AG04449 (cell line): ENCODE measurements at places on chromosomes 4 and X.

- no peak for DNase-seq
Observed at GRCh38 chr4:67877086-67877485, 6.7 kb downstream of the TMPRSS11D start.

GRCh38 chr4:30763321-30763727 is 43.2 kb downstream of the PCDH7 start:
- peak; percentile 16 for DNase-seq

DNA sequence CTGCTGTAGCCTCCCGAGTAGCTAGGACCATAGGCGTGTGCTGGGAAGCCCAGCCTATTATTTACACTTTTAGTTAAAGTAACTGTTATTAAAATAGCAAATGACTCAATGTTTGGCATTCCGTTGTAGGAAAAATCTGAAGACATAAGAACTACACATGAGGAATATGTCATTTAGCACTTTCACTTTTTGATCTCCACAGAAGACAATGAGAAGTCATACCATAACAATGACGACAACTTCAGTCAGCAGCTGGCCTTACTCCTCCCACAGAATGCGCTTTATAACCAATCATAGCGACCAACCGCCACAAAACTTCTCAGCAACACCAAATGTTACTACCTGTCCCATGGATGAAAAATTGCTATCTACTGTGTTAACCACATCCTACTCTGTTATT is 6.7 kb downstream of the GPR34 start:
- DNase-seq: no peak

- DNase-seq: no peak
Observed at GRCh38 chr4:173415092-173415491, 16.2 kb upstream of the SCRG1 start.

DNA sequence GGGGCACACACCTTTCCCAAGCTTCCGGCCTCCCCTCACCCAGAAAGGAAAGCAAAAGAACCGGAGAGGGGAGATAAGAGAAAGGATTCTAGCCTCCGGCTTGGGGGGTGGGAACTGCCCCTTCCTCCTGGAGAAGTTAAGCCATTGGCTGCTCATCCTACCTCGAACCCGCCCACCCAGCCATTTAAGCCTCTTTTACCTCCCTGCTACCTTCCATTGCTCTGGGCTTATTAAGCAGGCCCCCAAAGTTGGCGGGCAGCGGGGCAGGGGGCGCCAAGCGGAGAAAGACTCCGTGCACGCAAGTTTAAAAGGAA is 2.3 kb downstream of the MAML3 start:
- DNase-seq: no peak

- DNase-seq: peak; percentile 4
Observed at GRCh38 chr4:72701987-72702819, 133.2 kb upstream of the ADAMTS3 start.

DNA sequence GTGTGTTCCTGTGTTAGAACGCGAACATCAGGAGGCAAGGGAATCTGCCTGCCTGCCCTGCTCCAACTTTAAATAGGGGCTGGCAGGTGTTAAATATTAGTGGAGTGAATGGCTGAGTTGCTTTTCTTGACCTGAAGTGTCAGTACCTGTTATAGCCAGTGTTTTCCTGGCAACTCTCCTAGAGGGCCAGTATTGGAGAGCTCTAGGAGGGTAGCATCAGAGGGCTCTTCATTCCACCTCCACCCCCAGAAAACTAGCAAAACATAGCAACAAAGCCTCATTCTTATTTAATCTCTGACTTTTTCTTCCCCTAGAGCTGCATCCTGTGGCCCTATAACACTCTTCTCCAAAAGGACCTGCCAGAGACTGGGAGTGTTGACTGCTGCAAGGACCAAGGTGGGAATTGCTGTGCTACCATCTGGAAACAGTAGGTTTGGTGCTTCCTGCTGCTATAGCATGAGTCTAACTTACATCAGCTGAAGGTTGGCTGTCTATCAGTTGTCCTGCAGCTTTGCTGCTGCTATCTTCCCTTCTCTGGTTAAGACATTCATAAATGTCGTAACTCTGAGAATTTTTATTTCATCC is 33.5 kb downstream of the SGMS2 start:
- DNase-seq: no peak

GRCh38 chrX:1554469-1555210 is 17.7 kb upstream of the P2RY8 start:
- no peak for DNase-seq

- DNase-seq: no peak
Observed at GRCh38 chr4:31237233-31237632, 517.1 kb downstream of the PCDH7 start.

DNA sequence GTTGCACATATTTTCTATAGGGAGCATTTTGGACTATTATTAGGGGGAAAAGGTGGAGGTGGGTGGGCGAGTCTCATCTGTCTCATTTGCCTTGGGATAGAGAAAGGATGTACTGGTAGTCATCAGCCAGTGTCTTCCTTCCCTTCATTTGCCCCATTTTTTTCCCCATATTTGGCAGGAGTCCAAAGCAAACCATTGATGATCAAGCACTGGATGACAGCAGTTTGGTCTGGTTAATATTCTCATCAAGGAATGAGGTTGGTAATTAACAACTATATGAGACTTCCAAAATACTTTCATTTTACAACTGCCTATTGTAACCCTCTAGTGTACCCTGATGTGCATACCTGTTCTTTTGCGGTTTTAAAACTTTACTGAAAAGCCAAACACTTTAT is 22.6 kb upstream of the IGFBP7 start:
- DNase-seq: no peak

DNA sequence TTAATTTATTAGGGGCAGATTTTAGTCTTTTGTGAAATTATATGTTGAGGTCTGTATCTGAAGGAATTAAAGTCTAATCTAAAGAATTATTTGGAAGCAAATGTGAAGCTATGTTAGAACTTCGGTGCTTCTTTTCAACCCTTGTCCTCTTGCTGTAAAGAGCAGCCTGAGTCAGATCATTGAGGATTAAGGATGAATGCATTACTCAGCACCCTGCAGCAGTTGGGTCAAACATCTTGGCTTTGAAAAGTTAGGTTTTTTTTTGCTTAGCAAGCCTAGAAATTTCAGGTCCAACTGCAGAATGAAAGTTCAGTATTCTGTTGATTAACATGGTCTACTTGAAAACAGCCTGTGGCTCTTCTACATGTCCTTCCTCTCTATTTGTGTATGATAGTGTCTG is 57.6 kb downstream of the SLC4A4 start:
- no peak for DNase-seq

GRCh38 chr4:73213916-73214653 is 44.5 kb downstream of the ANKRD17 start:
- DNase-seq: no peak

GRCh38 chrX:71492231-71493065 is 40.5 kb upstream of the OGT start:
- DNase-seq: no peak

GRCh38 chr4:21139327-21139726 is 439.1 kb downstream of the PACRGL start:
- DNase-seq: no peak

DNA sequence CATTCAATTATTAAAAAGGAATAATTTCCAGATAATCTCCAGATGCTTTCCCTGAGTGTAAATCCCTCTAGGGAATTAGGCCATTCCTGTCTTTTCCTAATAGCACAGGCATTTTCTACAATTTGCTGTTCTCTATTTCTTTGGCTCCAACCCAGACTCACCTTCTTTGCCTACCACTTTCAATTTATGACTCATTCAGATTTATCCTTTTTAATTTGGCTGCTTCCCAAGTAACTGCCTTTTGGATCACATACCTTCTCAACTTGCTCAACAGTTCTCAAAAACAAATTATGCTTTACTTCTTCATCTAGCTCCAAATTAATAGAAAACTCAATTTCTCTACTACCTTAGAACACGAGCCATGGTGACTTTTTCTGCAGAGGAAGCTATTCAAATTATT is 1166.3 kb upstream of the PCDH7 start:
- no peak for DNase-seq

GRCh38 chr4:111921714-111922113 is 223.5 kb upstream of the FAM241A start:
- no peak for DNase-seq

GRCh38 chrX:49704691-49705404 is 9.1 kb upstream of the PAGE1 start:
- no peak for DNase-seq

DNA sequence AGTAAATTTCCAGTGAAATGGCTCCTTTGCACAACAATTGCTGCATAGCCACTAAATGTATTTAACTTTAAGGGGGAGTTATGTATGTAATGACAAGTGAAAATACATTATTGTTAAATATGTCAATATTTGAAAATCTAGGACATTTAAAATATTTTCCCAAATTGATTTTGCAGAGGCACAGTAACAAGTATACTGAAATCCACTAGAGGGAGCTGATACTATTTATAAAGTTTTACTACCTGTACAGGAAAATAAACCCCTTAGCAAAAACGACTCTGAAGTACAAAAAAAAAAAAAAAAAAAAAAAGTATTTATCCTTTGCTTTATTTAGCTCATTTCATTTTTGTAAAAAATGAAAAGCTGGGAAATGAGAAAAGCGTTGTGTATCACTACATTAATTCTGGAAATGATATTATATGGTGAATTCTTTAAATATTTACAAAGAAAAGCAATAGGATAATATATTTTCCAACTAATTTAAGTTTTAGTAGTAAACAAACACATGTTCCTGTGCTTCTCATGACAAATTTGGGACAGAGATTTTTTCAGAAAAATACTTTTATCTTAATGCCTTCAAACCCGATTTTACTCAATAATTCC is 727.7 kb downstream of the DMD start:
- no peak for DNase-seq

DNA sequence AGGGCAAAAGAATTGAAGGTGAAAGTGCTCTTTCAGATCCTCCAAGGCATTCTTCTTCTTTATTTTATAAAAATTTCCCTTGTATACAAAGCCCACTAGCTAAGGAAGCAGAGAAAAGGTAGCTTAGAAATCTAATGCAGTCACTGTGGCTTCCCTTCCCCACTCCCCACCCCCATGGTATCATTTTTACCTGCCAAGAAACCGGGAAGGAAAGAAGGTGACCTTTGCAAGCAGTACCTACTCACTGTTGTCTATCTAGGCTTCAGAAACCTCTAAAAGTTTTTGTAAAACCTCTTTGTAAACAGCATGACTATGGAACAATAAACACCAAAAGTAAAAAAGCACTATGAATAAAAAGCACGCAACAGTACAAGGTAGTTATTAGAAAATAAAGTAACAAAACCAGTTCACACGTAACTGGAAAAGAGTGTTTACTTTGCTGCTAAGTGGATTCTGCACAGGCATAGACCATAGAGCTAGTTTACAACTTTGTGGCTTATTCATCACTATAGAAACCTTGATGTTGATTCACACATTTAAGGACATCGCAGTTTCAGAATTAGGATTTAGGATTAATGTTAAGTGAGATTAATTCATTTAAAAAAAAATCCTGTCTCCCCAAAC is 109.6 kb upstream of the FTHL17 start:
- DNase-seq: no peak

- DNase-seq: no peak
Observed at GRCh38 chr4:79850626-79851025, 222.4 kb downstream of the ANTXR2 start.
